ENCODE measurements at places on chromosomes 12 and 14.

- DNase-seq = no peak
Observed at GRCh38 chr12:13503094-13503835, 306.7 kb downstream of the EMP1 start.

GRCh38 chr12:753611-754472 is 1.5 kb downstream of the WNK1 start:
- no peak for DNase-seq

DNA sequence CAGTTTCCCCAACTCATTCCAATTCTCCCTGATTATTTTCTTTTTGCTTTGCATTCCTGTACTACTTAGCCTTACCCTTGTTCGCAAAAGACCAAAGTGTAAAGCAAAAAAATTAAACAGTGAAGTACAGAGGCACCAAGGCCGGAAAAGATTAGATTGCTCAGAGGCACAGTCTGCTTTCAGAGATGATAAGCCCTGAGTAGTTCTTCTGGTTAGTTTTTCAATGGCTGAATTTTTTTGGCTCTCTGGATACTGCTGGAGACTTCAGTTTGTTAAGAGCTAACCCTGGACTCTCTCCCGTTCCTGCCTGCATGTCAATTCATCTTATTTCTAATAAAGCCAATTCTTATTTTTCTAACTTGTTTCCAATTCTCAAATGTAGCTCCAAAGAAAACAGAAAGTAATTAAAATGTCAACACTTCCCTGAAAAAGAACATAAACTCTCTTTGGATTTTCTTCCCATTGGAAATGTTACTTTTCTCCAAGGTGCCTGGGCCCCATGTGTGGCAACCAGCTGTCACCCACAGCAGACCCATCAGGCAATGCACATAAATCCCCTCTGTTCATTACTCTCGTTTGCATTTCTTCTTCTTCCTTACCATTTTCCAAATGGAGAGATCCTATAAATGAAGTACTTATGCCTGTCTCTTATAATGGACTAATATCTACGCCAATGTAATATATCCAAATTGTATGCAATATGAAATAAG is 142.8 kb downstream of the BTG1 start:
- no peak for DNase-seq

- DNase-seq = no peak
Observed at GRCh38 chr12:62613081-62613480, 146.5 kb downstream of the MON2 start.

DNA sequence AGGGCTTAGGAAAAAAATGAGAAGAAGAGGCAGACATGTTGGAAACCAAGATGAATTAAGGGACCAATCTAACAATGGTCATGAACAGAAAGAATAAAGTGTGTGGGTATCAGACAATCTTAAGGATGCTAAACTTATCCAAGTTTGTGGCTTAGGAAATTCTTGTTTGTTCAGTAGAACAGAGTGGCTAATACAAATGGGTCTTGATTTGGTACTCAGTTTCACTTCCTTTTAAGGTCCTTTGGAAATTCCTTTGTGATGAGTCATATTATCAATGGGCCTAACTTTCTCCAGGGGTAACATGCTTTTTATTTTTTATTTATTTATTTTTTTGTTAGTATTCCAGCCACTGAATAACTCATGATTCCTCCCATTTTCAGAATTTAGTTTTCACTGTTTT is 1154.7 kb upstream of the FLRT2 start:
- DNase-seq = no peak

DNA sequence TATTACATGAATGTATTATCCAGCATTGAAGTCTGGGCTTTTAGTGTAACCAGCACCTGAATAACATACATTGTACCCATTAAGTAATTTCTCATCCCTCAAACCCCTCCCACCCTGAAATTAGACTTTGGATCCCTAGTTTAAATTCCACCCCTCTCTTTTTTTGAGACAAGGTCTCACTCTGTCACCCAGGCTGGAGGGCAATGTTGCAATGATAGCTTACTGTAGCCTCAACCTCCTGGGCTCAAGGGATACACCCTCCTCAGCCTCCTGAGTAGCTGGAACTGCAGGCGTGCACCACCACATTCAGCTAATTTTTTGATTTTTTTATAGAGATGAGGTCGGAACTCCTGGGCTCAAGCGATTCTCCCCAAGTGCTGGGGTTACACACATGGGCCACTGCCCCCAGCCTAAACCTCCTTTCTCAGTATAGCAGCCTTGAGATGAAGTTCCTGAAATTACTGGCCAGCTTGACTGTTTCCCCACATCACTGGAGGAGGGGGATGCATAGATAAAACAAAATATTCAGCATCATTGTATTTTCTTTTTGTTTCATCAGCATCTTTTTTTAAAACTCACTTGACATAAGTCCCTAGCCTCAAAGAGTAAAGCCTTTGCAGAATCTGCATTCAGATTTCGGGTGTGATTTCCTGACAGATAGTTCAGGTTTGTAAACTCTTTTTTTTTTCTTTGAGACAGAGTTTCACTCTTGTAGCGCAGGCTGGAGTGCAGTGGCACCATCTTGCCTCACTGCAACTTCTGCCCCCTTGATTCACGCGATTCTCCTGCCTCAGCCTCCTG is 7.0 kb downstream of the PTPN11 start:
- DNase-seq = no peak

DNA sequence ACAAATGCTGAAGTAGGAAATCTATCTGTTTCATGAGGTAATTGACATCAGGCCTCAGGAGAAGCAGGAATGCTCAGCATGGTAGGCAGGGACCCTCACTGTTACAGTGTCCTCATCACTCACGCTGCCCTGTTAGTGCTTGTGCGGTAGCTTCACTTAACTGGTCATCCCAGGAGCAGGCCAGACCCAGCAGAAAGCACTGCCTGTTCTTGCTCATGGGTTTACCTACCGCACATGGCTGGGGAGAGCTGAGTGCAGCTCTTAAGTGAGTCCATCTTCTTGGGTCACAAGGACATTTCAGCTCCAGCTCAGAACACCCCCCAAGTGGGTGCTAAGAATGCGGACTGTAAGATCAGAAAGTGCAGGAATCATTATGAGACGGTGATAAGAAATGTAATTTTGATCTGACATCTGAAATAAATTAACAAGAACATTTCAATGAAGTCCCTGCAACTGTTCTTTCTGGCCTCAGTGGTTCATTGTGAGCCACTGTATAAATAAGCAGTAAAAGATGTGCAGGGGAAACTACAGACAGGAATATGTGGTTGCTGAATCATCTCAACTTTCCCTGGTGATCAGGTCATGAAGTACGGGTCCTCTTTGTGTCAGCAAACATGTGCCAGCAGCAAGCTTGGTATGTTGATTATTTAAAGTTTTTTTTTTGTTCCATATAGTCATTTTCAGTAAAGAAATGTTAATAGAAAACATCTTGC is 757.7 kb upstream of the TMEM132C start:
- DNase-seq = no peak
